Colonic mucosa (tissue), 4 donors: ENCODE measurements at places on chromosomes 3 and 15.

- DNase-seq: no peak
These were observed 56.9 kb downstream of the ROPN1B start for GRCh38 chr3:126025862-126026261.

GRCh38 chr15:58383876-58384275 lies 47.9 kb upstream of the LIPC start:
- DNase-seq: no peak

DNA sequence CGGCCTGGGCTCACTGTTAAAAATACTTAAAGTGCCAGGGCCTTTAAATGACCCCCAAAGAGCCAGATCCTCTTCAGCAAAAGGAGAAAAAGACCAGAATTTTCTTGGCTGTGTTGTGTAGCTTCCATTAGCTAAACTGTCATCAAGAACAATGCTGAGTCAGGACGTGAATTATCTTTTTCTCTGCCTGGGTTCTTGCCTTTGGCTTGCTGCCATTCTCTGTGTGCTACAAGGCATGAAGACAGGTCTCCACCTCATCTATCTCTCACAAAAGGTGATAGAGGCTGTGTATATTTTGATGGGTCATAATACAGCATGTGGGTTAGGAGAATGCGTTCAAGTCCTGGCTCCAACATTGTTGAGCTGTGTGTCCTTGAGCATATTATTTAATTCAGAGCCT lies 52.4 kb upstream of the SELENOK start:
- DNase-seq: no peak

DNA sequence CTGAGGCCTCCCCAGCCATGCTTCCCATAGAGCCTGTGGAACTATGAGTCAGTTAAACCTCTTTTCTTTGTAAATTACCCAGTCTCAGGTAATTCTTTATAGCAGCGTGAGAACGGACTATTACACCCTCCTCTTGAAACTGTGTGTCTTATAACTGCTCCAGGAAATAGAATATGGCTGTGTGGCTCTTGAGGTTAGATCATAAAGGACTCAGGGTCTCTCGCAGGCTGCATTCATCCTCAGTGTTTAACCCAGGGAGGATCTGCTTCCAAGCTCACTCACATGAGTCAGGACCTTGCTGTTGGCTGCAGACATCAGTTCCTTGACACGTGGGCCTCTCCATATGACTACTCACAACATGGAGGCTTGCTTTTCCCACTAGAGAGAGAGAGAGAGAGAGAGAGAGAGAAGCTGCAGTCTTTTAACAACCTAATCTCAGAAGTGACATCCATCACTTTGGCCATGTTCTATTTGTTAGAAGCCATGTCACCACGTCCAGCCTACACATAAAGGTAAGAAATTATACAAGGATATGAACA lies 114.3 kb upstream of the UBE2E1 start:
- DNase-seq: no peak

- DNase-seq: no peak
These were observed 21.3 kb downstream of the IGF1R start for GRCh38 chr15:98669638-98670037.

DNA sequence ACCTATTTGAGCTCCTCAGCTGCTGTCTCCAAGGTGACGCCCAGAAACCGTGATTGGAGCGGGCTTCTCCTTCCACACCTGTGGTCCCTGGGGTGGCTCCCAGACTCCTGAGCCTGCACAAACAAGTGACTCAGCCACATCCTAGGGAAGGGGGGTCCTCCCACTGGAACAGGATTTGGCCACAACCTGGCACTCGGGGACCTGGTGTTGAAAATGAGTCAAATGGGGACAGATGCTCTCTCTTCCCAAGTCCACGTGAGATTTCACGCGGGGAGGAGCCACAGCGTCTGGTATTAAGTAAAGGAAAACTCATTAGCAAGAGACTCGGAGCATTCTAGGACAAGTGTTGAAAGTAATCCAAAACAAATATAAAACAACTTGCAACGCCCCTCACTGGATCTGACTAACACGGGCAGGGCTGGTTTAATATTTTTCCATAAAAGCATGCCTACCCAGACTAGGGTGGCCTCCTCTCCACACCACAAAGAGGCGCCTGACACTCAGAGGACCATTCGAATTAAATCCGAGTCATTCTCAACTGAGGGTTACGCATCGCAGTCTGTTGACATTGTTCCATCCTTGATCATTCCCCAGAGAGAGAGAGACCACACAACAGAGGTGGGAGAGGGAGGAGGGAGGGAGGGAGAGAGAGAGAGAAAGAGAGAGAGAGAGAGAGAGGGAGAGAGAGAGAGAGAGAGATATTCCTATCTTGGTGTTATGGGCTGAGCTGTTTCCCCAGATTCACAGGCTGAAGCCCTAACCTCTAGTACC lies 74.4 kb downstream of the MGLL start:
- peak; percentile 85 for DNase-seq

DNA sequence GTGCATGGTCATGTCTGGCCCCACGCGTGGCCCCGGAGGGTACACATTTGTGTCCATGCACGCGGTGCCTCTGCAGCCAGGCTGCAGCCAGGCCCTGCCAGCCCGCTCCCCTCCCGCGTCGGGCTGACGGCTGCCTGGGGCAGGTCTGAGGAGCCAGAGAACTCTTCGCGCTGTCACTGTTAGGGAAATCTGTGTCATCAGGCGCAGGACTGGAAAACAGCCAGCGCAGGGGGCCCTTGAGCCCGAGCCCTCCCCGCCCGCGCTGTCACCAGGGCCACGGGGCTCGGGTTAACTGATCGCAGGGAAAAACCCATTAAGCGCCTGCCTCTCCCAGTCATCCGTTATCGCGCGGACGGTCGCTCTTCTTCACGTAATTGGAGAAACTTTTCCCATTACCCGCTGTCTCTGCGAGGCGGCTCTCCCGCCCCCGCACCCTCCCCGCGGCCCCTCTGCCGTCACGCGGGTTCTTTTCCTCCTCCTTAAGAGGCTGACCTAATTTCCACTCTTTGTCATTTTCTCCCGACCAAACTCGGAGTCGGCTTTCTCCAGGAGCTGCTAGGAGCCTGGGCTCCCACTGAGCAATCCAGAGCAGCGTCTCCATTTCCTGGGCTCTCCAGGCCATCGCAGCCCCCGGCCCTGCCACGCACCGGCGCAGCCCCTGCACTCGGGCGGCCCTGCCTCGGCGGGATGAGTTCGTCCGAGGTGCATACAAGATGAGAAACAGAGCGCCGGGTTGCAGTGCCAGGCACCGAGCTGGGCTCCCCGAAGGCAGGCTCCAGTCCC lies 57.5 kb upstream of the PRR23E start:
- DNase-seq: no peak

GRCh38 chr3:135262441-135262840 lies 467.4 kb downstream of the EPHB1 start:
- DNase-seq: no peak

GRCh38 chr3:30085486-30085885 lies 520.9 kb upstream of the TGFBR2 start:
- DNase-seq: no peak

DNA sequence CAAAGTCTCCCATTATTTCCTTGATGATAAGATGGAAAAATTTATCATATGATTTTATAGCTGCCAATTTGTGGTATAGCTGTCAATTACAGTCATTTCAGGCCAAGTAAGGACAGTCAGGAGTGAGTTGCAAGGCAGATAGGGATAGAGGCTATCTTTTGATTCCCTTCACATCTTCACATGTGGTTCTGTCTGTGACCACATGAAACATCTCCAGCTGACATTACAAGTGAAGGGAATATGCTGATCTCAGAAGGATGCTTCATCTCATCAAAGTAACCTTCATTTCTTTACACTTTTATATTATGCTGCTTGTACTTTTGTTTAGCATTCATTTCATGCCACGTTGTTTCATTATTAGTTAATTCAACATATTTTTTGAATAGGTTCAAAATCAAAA lies 136.9 kb upstream of the CFAP20DC start:
- DNase-seq: no peak

DNA sequence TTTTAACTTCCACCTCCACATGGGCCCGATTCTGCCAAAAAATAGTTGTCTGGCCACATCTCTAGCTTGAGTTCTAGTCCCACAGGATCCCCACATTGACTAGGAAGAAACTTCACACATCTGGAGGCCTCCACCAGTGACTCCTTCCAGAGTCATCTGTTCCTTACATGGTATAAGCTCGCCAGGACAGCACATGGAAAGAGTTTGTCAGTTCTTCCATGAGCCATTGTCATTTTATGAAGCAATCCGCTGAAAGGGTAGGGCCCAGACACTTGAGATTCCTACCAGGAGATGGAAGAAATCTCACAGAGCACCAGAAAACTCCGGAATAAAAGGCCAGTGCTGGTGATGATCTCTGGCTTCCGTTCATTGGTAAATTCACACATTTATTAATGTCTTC lies 350.5 kb upstream of the ICE2 start:
- no peak for DNase-seq

DNA sequence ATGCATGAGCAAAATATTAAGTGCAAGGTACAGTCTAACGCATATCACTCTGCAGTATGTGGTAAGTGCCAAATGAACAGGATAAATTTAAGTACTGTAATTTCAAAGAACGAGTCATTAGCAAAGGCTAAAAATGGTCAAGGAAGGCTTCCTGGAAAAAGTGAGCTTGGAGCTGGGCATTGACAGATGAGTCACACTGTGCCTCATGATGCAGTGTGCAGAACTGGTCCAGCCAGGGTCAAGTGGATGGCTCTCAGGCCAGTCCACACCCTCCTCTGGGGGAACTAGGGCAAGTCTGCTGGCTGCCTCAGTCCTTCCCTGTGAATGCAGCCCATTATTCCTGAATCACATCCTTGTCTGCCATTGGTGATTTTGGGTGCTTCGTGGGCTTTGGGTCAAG lies 76.3 kb downstream of the CACNA1D start:
- peak; percentile 22 for DNase-seq

- DNase-seq: no peak
These were observed 30.1 kb upstream of the ZNF502 start for GRCh38 chr3:44682182-44682896.

DNA sequence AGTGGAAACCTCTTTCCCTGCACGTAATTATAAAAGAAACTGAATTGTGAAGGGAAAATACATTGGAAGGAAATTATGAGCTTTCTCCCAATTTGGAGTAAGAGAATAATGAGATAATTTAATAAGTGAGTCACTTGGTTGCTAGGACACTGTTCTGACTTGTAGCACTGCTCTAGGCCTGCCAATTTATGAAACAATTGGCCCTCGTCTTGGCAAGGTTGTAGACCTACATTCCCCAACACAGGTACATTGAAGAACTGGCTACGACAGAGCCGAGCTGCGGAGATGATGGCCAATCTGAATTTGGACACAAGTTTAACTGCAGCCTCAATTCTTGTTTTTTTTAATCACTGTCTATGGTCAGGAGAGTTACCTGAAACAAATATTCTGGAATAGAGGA lies 674.1 kb downstream of the MECOM start:
- no peak for DNase-seq

DNA sequence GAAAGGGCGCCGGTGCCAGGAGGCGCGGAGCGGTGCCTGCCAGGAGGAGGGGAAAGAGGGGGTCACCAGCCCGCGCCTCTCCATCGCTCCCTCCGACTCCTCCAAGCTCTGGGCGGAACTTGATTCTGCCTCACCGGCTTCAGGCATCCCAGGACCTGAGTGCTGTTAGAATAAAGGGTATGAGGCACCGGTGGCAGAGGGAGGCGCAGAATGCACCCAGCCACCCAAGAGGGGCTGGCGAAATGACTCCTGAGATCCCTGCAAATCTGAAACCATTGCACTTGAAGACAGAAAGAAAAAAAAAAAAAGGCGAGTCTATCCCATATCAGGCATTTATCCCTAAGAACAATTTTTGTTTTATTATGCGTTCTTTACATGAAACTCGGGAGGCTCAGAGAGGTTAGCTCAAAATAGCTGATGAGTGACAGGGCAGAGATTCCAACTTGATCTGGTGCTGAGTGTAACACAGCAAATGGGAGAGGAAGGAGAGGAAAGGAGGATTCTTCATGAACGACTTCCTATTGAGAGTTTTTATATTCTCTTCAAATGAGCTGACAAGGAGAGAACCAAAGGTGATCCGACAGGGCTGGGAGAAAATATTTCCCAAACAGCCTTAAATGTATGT lies 157.0 kb upstream of the FRMD4B start:
- no peak for DNase-seq

- DNase-seq: peak; percentile 71
These were observed 1.1 kb downstream of the NPTN start for GRCh38 chr15:73631915-73632669.
